K562 (cell line): ENCODE measurements at places on chromosomes 13 and 19.
A peak's percentile ranks its signal among the peaks of the same experiment; 100 is the strongest.

DNA sequence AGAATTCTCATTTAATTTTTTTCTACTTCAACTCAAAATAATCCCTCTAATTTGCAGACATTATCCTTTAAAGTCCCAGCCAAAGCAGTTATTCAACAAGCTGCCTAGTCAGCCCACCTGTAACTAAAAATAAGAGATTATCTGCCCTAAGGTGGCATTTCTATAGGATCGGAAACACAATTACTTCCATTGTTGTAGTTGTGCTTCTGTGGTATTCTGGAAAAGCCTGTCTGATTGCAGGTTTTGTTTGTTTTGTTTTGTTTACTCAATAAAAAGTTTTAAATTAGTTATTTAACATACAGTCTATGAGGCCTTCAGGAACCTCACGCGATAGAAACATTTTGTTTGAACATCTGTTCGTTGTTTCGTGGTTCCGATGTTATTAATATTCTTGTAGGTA is 101.0 kb downstream of the ZIC5 start:
- no peak for DNase-seq

GRCh38 chr19:16315825-16316505 is 8.7 kb upstream of the KLF2 start:
- DNase-seq: peak; percentile 83

- no peak for DNase-seq
Observed at GRCh38 chr13:22081430-22081829, 410.6 kb downstream of the FGF9 start.

GRCh38 chr13:109288151-109288709 is 498.2 kb downstream of the IRS2 start:
- no peak for DNase-seq

DNA sequence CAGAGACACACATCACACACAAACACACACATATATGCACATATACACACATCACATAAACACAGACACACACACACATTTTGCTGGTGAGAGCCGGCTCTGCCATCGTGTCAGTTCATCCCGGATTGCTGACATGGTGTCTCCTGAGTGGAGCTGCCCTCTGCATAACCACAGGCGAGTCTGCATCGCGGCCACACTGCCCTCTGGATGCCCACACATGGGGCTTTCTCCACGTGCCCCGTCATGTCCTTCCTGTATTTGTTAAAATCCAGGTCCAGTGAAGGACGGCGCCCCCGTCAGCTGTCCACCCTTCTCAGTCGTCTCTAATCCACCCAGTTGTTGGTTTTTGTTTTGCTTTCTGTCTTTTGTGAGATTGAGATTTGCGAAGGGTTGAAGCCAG is 52.6 kb upstream of the F7 start:
- DNase-seq: no peak

DNA sequence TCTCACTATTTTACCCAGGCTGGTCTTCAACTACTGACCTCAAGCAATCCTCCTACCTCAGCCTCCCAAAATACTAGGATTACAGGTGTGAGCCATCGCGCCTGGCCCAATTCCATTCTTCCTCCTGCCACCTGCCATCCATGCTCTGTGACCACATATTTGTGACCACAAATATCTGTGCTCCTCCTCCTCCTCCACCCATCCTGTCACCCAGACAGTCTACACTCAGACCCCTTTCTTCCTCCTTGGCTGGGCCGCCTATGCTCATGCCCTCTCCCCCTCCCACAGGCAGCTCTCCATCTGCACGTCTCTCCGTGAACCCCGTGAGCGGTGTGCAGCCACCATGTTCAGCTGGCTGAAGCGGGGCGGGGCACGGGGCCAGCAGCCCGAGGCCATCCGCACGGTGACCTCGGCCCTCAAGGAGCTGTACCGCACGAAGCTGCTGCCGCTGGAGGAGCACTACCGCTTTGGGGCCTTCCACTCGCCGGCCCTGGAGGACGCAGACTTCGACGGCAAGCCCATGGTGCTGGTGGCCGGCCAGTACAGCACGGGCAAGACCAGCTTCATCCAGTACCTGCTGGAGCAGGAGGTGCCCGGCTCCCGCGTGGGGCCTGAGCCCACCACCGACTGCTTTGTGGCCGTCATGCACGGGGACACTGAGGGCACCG is 3.2 kb downstream of the EHD2 start:
- DNase-seq: no peak

- DNase-seq: no peak
Observed at GRCh38 chr19:56670961-56671612, 470 bp downstream of the ZNF835 start.

- DNase-seq: no peak
Observed at GRCh38 chr19:5966215-5966614, 11.7 kb downstream of the RANBP3 start.

DNA sequence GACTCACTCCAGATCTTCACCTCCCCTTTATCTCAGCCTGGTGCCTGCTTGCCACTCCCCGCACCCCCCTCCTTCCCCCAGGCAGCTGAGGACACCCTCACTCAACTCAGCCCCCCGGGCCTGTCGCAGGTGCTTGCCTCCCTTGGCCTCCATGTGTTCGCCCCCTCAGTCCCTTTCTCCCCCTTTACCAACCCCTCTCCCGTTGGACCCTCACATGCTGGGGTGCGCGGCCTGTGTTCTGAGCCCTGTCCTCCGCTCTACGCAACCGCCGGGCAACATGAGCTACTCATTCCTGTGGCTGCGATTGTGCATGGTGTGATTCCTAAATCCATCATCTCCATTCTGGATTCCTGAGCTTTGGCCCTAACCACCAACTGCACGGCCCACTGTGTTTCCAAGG is 5.1 kb downstream of the CHERP start:
- DNase-seq: no peak

DNA sequence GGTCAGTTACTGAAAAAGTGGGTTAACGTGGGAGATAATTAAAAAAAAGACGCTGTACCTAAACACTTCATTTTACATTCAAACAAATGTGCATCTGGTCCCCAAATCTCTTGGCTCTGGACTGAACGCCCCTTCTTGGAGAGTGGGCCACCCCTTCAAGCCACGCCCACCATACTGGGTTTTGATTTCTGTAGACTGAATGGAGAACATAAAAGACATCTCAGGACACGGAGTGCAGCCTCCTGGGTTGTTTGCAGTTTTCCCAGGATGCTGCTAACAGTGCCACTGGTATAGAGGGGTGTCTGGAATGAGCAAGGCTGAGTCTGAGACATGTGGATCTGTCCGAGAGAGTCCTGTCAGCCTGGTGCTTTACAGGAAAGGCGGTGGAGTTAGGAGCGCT is 10.6 kb downstream of the TFDP1 start:
- DNase-seq: no peak

DNA sequence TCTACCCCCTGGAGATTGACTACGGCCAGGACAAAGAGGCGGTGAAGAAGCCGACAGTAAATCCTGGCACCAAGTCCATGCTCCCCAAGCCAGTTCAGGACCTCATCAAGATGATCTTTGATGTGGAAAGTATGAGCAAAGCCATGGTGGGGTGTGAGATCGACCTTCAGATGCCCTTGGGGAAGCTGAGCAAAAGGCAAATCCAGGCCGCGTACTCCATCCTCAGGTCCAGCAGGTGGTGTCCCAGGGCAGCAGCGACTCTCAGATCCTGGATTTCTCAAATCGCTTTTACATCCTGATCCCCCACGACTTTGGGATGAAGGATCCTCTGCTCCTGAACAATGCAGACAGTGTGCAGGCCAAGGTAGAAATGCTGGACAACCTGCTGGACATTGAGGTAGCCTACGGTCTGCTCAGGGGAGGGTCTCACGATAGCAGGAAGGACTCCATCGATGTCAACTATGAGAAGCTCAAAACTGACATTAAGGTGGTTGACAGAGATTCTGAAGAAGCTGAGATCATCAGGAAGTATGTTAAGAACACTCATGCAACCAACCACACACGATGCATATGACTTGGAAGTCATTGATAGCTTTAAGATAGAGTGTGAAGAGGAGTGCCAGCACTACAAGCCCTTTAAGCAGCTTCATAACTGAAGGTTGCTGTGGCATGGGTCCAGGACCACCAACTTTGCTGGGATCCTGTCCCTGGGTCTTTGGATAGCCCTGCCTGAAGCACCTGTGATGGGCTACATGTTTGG is 24.0 kb upstream of the ANKRD10 start:
- no peak for DNase-seq

DNA sequence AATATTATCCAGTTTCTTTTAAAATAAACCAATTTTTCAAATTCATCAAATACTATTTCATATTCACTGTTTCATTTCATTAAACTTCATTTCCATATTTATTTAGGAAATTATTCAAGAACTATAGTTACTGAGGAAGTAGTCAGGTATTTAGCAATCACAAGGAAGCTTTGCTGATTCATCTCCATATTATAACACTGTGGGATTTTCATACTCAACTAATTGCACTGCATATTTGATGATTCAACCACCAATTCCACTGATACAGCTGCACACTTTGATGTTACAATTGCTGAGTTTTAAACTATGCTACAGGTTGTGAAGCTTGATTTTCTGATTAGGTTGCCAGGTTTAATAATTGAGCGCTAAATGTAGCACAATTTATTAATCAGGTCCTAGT is 556.8 kb upstream of the SLITRK1 start:
- DNase-seq: no peak

GRCh38 chr19:29588095-29588494 is 18.0 kb upstream of the POP4 start:
- DNase-seq: no peak

DNA sequence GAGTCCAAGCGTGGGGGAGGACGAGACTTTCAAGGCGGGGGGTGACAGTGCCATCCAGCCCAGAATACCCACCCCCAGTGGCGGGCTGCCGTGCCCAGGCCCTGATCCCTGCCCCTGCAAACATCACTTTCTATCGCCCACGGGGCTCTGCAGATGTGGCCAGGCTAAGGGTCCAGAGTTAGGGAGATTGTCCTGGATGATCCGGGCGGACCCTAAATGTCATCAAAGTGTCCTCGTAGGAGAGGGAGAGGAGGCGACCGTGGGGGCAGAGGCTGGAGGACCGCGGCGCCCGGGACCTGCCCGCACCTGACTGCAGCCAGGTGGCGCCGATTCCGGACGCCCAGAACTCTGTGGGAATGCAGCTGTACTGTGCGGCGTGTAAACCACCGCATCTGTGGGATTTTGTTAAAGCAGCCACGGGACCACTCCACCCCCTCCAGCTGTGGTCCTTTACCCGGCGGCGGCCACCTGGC is 32.4 kb downstream of the GJA3 start:
- no peak for DNase-seq

- DNase-seq: no peak
Observed at GRCh38 chr19:35991731-35992450, 3.1 kb upstream of the SDHAF1 start.

DNA sequence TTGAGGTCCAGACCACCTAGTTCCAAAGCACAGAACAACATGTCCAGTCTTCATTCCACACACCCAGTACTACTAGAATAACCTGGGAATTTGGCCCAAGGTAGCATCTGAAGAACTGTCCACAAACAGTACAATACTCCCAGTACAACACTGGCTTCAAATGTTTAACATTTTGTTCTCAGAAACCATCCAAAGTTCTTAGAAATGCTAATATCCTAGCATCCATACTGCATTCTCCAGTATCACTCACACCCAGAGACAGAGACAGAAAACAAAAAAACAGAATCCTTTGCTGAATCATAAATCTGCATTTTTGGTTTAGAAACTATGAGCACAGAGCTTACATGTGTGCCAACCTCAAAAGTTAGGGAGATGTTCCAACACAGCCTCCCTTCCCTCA is 490.8 kb downstream of the FOXO1 start:
- DNase-seq: no peak

DNA sequence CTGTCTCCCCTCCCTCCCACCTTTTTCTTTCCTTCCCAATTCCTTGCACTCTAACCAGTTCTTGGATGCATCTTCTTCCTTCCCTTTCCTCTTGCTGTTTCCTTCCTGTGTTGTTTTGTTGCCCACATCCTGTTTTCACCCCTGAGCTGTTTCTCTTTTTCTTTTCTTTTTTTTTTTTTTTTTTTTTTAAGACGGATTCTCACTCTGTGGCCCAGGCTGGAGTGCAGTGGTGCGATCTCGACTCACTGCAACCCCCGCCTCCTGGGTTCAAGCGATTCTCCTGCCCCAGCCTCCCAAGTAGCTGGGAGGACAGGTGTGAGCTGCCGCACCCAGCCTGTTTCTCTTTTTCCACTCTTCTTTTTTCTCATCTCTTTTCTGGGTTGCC is 6.9 kb downstream of the MYADM start:
- no peak for DNase-seq

DNA sequence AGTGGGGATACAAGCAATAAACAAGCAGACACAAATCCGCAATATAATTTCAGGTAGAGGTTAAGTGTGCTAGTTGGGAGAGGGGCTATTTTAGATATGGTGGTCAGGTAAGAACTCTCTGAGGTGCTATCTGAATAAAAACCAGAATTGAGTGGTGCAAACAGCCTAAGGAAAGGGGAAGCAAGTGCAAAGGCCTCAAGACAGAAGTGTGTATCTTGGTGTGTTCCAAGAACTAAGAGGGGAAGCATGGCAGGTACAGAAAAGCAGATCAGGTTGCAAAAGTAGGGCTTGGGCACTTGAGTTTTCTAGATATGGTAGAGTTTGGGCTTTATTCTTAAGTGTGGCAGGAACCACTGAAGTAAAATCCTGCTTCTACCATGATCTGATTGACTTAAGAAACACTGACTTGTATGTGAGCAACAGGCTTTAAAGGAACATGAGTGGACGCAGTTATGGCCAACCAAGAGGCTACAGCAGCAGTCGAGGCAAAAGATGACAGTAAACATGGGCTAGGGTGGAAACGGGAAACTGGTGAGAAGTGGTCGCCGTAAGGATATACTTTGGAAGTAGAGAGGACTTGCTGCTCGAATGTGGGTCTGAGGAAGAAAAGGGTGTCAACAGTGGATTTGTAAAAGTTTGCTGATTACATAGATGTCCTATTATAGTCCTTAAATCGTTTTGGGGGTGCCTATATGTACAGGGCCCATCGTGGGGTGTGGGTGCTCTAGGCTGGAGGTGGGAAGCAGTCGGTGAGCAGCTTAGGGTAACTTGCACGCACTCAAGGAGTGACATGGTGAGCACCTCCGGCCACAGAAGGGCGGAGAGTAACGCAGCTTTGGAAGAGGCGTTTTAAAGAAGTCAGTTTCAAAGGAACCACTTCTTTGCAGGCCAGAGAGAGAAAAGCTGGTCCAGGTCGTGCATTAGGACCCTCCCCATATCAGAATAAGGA is 677 bp downstream of the TGDS start:
- DNase-seq: peak; percentile 30

GRCh38 chr13:37306778-37307544 is 201.5 kb upstream of the CSNK1A1L start:
- DNase-seq: no peak

DNA sequence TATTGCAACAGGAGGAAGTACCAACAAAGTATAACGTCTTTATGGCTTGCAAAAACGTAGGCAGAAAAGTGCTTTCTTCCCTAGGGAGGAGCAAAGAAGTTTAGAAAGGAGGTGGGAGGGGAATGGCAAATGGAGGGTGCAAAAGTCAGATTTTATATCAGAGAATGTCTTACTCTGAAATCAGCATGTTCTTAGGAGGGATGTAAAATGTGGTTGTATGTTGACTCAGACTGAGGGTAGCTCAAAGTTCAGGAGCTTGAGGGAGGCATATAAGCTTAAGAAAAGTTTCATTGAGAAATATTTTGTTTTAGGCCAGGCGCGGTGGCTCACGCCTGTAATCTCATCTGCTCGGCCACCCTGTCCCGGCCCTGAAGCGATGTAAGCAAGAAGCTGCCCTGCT is 1.7 kb downstream of the ZNF90 start:
- no peak for DNase-seq

GRCh38 chr13:97879646-97880310 is 73.7 kb upstream of the IPO5 start:
- no peak for DNase-seq
